ENCODE measurements at places on chromosomes 4 and X.

DNA sequence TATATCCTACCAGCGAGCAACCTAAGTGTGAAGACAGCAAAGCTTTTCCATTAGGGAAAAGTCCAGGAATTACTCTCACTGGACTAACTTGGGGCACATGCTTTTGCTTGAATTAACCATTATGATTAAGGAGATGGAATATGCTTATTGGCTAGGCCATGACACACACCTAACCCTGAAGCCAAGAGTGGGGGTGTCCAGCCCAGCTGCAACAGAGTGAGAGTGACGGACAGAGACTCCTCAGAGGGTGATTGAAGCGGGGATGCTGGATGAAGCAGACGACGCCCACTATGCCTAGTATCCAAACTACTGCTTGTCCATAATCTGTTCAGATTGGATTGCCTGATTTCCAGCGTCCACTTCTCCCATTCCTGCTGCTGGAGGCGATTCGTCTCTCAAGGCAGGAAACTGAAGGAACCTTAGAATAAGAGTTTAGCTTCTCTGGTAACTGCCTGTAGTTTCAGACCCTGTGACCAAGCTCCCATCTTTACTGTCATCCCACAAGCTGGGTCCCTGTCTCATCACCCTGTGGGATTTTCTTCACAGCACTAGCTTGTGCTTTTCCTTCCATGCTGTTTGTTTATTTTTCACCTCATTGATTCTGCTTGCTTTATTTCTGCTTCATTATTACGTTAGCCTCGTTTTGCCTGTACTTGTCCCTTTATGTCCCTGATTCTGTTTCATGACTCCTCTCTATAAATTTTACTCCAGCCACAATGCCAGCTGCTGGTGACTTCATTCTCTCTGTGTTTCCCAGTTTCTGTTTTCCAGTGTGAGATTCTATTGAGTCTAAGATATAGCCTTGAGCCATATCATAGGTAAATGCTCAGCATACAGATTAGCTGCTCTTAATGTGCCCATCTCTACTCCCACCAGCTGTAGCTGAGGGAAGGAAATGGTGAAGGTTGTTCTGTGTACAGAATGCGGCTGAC lies 19.0 kb downstream of the FAM47E start:
- no peak for DNase-seq

- DNase-seq: no peak
These were observed 121.8 kb downstream of the SH3KBP1 start for GRCh38 chrX:19765628-19766027.

DNA sequence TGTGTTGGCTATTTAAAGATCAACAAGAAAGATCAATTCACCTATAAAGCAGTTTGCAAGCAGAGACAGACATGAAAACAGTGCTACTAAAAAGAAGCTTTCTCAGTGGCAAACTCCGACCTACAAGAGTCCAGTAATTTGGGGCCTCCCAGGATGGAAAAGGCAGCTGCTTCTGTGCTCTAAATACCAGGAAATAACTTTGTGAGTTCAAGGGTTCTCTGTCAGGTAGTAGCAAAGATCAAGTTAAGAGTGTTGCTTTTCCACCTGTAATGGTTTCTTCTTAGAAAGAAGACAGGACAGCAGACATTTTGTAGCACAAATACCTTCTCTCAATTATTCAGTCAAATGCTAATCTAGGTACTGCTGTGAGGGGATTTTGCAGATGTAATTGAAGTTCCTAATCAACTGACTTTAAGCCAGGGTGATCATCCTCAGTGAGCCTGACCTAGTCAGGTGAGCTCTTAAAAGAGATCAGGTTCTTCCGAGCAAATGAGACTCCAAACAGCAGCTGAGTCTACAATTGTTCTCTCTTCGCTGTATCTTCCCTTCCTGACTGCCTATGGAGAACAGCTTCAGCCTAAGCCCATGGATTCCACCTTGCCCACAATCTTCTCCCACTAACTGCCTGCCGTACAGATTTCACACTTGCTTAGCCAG lies 13.5 kb downstream of the ANKRD17 start:
- DNase-seq: no peak

GRCh38 chr4:111839141-111839540 lies 306.1 kb upstream of the FAM241A start:
- no peak for DNase-seq

DNA sequence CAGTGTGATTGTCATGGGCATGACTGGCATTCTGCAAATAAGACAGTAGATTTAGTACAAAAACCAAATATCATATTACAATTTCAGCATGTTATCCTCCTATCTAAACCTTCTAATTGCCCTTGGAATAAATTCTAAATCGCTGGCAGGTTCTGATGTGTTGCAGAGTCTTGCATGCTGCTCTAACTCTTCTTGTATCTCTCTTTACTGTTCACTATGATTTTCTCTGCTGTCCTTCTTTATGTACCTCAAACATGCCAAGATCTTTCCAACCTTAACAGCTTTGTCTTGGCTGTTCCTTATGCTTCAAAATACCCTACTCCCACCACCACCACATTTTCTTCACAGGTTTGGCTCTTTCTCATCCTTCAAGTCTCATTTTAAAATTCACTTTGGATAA lies 43.0 kb upstream of the KCNIP4 start:
- DNase-seq: no peak

DNA sequence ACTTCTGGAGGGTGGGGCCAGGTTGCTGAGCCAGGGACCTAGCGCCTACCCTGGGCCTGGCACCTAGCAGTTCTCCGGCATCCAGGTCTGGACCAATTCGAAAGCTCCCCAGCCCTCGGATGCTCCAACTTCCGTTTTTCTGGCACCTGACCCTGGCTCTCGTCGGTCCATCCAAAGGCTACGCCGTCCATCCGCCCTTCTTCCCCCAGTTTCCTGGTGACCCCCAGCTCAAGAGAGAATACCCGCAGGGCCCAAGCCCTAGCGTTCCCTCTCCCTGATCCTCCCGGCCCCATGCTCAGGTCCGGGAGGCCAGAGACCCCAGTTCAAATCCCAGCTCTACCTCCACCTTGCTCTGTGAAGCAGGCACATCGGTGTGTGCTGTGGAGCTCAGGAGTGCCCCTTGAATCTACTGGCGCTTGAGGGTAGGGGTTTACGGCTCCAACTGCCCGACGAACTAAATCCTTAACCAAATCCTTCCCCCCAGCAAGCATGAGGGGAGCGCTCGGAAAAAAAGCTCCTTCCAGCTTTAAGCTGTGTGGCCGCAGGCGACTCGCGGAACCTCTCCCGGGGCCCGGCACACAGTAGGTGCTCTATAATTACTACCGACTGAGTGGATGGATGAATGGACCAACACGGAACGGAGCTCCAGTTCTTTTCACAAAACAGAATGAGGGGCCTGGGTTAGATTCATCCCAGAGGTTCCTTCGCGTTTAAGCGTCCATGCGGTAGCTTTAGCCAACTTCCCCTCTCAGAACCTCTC lies 1.1 kb downstream of the CRMP1 start:
- no peak for DNase-seq

DNA sequence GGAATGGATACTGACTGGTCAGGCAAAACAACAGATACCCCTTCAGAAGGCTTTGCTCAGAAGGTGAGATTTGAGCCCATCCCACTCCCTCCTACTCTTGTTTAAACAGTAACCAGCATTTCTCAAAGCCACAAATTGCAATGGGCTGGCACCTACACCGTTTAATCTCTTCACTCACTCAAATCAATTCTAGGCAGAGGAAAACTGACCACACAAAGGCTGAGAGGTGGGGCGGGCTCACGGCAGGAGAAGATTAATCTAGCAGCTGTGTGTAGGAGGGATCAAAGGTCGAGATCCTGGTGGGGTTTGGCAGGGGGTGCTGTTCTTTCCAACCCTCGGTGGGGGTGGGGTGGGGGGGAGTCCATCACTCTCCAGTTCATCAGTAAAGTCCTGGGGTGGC lies 622.4 kb downstream of the BCOR start:
- DNase-seq: no peak

GRCh38 chrX:117957128-117957527 lies 159.5 kb downstream of the KLHL13 start:
- DNase-seq: no peak

GRCh38 chr4:147244786-147245185 lies 236.1 kb upstream of the EDNRA start:
- DNase-seq: no peak

Data from stimulated activated CD8-positive, alpha-beta memory T cell treated with anti-CD3 and anti-CD28 coated beads, Interleukin-15, amount 100 ng/mL, for 48 hours (primary cell).